ENCODE measurements at places on chromosomes 13 and 19. TPM values are rescaled to one million over a fixed set of nuclear protein-coding genes. Genes with fewer than 3 reads are reported as not detected.

GRCh38 chr19:21698215-21698614 lies 69.2 kb downstream of the ZNF100 start:
- H3K36me3 ChIP-seq = no peaks in the 10 kb centered on the region
- DNase-seq = no peak
- no peaks in the 10 kb centered on the region for H3K4me1 ChIP-seq
- no peak overlapping the region for H3K4me3 ChIP-seq

GRCh38 chr13:25469169-25469525 lies 97.4 kb downstream of the ATP8A2 start:
- H3K36me3 ChIP-seq = no peaks in the 10 kb centered on the region
- no peaks in the 10 kb centered on the region for H3K4me1 ChIP-seq
- H3K27me3 ChIP-seq = no peaks in the 10 kb centered on the region
- no peak overlapping the region for H3K27ac ChIP-seq
- no peak for DNase-seq
- H3K4me3 ChIP-seq = no peak overlapping the region

- H3K4me3 ChIP-seq = no peak overlapping the region
- H3K27me3 ChIP-seq = no peaks in the 10 kb centered on the region
- no peaks in the 10 kb centered on the region for H3K36me3 ChIP-seq
- no peaks in the 10 kb centered on the region for H3K4me1 ChIP-seq
- H3K27ac ChIP-seq = no peak overlapping the region
- no peak for DNase-seq
Measured at GRCh38 chr13:74367193-74367592, 233.0 kb upstream of the KLF12 start.

DNA sequence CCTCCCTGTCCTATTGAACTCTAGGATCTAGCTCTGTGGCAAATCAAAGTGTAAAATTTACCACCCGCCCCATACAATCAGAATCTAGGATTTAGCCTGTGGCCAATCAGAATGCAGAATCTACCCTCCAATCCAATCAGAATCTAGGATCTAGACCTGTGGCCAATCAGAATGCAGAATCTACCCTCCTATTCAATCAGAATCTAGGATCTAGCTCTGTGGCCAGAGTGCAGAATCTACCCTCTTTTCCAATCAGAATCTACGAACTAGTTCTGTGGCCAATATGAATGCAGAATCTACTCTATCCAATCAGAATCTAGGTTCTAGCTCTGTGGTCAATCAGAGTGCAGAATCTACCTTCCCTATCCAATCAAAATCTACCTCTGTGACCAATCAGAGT lies 25.8 kb downstream of the PRKD2 start:
- peaks cover 9% of the 10 kb centered on the region for H3K36me3 ChIP-seq
- no peak for DNase-seq
- H3K4me3 ChIP-seq = no peak overlapping the region
- no peak overlapping the region for H3K27ac ChIP-seq

DNA sequence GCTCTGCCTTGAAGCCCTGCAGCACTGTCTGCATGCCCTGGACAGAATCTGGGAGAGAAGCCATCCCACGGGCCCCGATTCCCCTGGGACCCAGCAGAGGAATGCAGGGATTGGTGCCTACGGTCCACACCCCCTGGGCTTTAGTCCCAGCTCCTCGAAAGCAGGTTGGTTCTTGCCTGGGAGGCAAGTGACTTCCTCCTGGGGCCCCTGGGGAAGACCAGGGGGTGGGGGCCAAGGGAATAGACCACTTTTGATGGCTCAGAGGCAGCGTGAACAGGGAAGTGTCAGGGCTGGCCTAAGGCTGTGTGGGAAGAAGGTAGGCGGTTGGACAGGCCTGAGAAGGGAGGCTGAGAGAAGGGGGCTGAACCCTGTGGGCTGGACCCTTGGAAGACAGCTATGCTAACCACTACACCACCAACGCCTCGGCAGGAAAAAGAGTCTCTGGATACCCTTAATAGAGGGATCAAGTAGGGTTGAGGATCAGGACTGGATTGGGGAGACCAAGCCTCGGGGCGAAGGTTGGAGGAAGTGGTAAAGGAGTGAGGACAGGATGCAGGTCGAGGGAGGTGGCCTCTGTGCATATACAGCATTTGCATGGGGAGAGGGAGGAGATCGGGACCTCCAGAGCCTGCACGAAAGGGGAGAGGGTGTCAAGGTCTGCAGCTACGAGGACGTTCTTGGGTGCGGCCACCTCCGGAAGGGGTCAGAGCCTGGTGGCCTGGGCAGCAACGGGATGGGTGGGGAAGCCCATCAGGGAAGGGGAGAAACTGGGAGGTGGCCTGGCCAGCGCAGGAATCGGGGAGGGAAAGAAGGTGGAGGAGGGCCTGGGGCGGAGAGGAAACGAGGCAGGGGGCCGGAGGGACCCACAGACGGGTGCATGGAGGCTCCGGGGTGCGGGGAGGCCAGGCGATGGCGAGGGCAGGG lies 709 bp downstream of the DPP9 start:
- no peak for DNase-seq
- 0 out of 2 replicates have a peak, but pooled peaks cover 5% of the 10 kb centered on the region for H3K4me1 ChIP-seq
- H3K27me3 ChIP-seq = no peaks in the 10 kb centered on the region

- no peaks in the 10 kb centered on the region for H3K36me3 ChIP-seq
- no peak overlapping the region for H3K27ac ChIP-seq
- no peaks in the 10 kb centered on the region for H3K27me3 ChIP-seq
- no peaks in the 10 kb centered on the region for H3K4me1 ChIP-seq
- DNase-seq = no peak
- no peak overlapping the region for H3K4me3 ChIP-seq
Measured at GRCh38 chr19:31890230-31890629, 455.2 kb upstream of the ZNF507 start.

The ADGRE3 gene
- total RNA-seq = not detected

The NLRP4 gene
- not detected for total RNA-seq

The ZIK1 gene
- not detected for total RNA-seq

The PLPP2 gene
- 29.6 TPM for total RNA-seq

The EDNRB gene
- total RNA-seq = 21.7 TPM

The ARHGAP33 gene
- total RNA-seq = 18.3 TPM
